AG09309 (cell line): ENCODE measurements at places on chromosomes 13 and 19.

DNA sequence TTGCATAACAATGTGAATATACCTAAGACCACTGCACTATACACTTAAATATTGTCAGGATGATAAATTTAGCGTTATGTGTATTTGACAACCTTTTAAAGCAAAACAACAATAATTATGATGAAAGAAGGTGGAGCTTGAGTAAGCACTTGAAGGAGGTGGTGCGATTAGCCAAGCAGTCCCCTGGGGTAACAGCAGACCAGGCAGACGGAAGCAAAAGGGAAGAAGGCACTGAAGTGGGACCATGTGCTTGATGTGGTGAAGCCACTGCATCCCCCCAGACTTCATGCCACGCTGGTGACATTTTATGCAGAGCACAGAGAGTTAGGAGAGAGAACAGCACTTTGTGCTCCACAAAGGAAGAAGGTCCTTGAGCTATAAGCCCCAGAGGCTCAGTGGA, 58.3 kb upstream of the ZNF507 start:
- DNase-seq, result no peak

GRCh38 chr19:13841086-13841961, 35.6 kb upstream of the NANOS3 start:
- no peak for DNase-seq

DNA sequence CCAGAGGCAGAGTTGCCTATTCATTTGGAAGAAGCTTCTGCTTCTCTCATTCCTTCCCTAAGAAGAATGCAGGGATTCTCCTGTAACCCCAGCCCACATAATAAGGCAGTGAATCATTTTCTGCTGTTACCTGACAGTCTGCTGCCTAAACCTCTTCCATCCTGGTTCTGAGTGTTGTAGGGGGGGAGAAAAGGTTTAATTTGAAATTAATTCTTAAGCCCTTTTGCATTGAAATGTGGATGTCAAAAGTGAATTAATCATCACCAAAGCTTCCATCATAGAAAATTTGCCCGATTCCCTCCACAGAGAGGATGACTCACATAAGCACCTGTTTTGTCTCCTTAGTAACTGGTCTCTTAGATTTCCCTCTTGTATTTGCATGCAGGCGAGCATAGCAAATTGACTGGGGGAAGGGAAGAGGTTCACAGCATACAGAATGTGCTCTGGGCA, 146.7 kb upstream of the FNDC3A start:
- DNase-seq, result no peak

- DNase-seq, result no peak
Measured at GRCh38 chr19:47754206-47755064, 9.1 kb downstream of the NOP53 start.

GRCh38 chr13:113731192-113732175, 27.5 kb upstream of the TMEM255B start:
- DNase-seq, result no peak

- DNase-seq, result peak; percentile 42
Measured at GRCh38 chr19:48123907-48124651, 13.5 kb upstream of the PLA2G4C start.
